ENCODE measurements at places on chromosomes 2 and 18.

GRCh38 chr2:216348756-216349308 is 23.5 kb downstream of the MARCHF4 start:
- no peak for DNase-seq

- DNase-seq, result no peak
These were observed 60.3 kb upstream of the DNAJC10 start for GRCh38 chr2:182655750-182656149.

DNA sequence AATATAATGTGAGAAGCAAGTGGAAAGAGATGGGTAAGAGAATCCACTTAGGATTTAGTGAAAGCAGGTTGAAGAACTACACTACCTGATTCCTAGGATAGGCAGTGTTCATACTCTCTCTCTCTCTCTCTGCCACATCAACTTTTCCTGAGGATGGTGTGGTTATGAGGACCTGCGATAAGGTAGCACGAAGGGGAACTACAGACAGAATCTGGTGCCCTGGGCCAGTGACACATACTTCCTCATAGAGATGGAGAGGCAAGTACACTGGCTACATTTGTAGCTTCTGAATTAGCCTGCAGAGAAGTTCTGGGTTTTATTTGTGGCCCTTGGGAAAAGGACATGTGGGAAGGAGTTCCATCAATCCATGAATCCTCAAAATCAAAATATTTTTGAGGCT is 44.5 kb downstream of the PTH2R start:
- DNase-seq, result no peak

DNA sequence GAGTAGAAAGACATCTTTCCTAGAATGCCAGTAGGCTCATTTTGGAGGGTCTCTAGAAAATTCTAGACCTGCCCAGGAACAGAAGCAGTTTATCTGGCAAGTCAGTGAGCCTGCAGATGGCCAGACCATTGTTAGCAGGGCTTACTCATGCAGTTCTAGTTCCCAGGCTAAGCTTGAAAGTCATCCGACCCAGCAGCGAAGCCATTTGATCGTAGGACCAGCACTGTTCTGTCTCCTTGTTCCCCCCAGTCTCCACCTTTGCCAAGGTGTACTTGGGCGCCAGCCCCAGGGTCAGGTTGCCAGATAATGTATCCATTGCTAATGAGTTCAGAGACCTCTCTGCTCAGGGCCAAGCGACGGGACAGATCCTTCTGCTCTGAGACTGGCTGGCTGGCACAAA is 70.1 kb downstream of the EPAS1 start:
- no peak for DNase-seq

- no peak for DNase-seq
These were observed 1368.4 kb upstream of the CELF4 start for GRCh38 chr18:38933910-38934510.

- DNase-seq, result no peak
These were observed 72.2 kb upstream of the CHRNA1 start for GRCh38 chr2:174836377-174836994.
